ENCODE measurements at places on chromosomes 7 and 10.
A peak's percentile ranks its signal among the peaks of the same experiment; 100 is the strongest.

DNA sequence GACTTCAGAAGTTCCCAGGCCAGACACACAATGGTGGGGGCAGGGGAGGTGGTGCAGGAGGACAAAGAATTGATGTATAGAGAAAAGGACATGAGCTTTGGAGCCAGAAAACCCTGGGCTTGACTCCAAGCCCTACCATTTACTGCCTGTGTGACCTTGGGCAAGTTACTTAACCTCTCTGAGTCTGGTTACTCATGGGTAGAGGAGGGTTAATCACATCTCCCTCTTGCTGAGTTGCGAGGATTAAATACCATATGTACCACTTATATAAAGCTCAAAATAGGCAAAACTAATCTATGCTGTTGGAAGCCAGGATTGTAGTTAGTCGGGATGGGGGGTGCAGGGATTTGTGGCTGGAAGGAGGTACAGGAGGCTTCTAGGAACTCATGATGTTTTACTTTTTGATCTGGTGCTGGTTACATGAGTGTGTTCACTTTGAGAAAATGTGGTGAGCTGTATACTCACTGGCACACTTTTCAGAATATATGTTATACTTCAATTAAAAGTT, 106.8 kb downstream of the SLIT1 start:
- no peak for DNase-seq

DNA sequence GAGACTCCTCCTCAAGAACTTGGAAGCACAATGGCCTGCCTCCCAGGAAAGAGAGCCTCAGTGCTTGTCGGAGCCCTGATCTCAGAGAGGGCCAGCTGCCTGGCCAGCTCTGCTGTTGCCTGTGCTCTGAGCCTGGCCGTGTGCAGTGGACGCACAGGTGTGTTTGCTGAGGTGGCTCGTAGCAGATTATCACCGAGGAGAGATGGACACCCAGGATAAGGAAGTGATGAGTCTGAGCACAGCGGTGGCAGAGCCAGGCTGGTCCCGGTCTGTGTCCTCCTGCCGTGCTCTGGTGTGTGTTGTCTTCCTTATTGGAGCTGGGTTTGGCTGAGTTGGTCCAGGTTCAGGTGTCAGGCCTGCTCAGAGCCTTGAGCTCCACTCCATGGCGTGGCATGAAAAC, 208.5 kb downstream of the EBF3 start:
- no peak for DNase-seq

DNA sequence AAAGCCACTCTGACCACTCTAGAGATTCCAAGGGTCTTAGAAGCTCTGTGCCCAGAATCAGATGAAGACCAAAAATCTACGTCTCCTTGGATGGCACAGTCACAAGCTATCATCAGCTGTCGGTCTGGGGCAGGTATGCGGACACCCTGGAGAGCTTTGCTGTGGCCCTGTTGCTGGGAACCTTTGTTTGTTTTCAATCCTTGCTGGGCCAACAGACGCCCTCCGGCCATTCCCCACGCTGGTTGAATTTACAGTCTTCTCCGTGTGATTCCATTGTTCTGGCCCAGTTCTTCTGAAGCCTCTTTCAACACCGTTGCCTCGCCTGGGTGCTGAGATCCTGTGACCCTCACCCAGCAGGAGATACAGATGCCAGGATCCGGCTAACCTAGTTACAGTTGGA, 149.4 kb upstream of the PFKP start:
- DNase-seq: peak; percentile 16

DNA sequence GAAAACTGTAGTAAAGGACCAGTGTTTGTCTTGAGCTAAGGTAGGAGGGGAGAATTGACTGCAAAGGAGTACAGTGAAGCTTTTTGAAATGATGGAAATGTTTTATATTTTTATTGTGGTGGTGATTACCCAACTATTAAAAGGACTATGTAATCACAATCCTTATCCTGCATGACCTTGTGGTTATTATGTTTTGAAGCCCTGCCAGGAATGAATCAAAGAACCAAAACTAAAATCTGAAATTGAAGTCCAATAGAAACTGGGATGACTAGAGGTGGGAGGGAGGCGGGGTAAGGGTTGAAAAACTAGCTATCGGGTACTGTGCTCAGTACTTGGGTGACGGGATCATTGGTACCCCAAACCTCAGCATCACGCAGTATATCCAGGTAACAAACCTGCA, 8.2 kb downstream of the CCDC7 start:
- no peak for DNase-seq

GRCh38 chr7:116522247-116522646, 2.6 kb upstream of the CAV1 start:
- no peak for DNase-seq

DNA sequence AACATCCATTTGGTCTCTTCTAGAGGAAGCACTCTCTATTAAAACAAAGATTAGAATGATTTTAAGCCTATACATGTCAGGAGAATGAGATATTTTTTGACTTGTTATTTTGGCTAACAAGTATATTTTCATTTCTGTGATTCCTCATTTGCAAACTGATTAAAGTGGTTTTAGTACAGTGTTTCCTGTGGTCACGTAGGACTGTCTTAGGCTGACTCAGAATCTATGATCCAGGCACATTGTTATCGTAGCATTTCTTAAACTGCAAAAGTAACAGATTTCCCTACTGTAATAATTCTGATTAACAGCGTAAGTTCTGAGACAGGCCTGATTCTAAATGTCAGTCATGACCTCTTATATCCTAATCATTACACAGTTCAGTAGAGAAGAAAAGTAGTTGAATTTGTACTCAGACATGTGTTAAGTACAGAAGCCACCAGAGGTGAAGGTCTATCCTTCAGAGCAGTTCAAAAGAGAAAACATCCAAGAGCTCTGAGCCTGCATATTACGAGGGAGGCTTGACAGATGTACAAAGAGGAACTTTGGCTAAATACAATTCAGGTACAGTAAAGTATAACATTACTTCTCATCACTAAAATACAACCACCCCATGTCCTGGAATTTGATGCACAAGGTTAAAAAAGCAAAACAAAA, 124.1 kb upstream of the TEX47 start:
- no peak for DNase-seq

DNA sequence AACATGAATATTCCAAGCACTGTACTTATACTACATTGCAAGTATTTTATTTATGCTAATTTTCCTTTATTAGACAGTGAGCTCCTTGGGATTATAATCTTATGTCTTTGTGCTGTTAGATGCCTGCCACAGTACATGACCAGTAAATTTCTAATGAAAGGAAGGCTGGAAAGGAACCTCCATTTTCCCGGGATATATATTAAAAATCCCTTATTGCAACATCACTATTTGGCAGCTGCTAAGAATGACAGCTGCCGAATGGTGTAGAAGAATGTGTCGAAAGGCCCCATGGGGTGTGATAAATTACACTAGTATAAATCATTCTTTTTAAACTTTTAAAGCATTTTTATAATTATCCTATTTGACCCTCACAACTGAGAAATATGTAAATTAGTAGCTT, 59.1 kb downstream of the TFAM start:
- no peak for DNase-seq

DNA sequence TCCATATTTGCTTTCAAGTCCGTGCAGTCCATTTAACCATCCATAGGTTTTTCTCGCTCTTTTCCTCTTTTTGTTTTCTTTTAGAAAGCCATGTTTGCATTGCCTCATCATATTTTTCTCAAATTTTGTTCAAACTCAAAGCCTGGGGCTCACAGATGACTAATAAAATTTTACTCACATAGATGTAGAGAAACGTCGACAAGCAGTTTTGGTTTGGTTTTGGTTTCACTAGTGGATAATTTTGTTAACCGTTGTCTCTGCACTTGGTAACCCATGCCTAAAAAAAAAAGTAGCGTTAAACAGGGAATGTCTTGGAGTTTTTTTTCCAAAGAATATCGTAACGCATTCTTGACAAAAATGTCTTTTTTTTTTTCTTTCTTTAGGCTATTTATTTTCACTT, 344.2 kb upstream of the GALNT17 start:
- no peak for DNase-seq

DNA sequence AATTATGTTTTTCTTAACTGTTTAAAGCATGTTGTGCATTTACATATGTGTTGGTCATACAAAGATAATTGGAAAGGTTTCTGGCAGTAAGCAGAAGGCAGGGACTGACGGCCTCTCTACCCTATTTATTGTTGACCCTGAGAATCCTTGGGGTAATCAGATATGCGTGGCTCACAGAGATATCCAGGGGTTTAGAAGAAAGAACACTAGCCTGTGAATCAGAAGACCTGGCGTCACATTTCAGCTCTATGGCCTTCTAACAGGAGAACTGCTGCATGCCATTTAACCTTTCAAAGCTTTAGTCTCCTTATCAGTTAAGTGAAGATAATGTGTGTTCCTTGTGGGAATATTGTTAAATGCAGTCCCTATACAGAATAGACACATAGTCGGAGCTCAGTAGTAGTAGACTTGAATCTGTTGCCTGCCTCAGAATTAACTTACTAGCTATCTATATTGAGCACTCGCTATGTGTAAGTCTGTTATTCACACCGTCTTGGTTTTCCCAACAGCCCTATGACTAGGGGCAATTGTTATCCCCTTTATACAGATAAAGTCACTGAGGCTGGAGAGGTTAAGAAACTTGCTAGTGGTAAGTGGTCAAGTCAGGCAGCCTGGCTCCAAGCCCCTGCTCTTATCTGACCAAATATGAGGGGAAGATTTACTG, 129.6 kb upstream of the ANKRD1 start:
- DNase-seq: no peak

DNA sequence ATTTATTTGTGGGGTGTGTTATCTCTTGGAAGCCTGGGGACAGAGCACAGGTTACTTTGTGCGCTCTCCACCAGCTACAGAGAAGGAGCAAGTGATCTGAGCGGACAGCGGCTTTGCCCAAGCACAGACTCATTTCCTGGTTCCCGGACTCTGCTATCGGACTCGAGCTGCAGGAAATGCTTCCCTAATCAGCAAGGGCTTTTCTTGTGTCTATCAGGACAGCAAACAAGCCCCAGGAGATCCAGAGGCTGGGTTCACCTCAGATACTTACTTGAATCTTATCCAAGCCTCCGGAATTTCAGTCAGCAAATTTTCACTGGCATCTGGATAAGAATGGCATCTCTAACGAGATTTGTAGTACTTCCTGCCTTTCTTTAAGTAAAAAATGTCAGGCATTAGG, 27.8 kb downstream of the MRC1 start:
- no peak for DNase-seq

- DNase-seq: no peak
These were observed 72.9 kb downstream of the CDHR3 start for GRCh38 chr7:106036004-106036403.

GRCh38 chr10:121624836-121625486, 26.7 kb upstream of the FGFR2 start:
- no peak for DNase-seq

DNA sequence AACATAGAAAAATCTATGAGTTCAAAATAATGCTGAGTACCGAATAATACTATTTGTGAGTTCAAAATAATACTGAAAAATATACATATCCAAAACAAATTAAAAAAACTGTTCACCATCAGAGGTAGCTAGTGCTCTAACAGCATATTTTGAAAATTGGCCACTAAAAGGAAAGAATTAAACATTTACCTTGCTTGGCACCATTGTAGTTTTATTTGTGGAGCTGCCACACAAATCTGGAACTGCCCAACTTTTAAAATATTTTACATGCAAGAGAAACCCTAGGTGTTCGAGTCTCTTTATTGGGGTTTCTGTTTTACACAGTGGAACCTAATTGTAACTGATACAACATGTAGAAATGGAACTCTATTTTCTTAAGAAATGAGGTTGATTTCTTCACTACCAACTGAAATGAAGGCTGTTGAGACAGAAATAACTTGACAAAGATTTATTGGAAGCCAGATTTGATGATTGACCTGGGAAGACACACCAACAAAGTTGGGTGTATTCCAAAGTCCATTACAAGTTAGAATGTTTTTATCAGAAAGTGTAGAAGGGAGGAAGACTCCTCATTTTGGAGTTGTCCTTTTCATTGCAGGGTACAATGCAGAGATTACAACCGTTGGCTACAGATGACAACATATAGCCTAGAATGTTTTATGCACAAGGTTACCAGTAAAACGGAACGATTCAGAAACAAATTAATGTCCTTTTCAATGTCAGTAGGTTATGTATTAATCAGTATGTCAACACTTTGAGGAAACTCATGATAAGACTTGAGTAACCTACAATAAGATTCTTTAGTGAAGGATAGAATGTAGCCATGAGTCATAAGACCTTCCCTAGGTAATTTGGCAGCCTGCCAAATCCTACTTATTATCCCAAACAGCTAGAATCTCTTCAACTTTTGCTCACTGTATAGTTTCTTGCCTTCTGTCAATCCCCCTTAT, 73.8 kb upstream of the PAPSS2 start:
- no peak for DNase-seq

- DNase-seq: no peak
These were observed 19.0 kb downstream of the SMURF1 start for GRCh38 chr7:99124751-99125504.

GRCh38 chr10:23031318-23031717, 64.1 kb upstream of the MSRB2 start:
- no peak for DNase-seq

DNA sequence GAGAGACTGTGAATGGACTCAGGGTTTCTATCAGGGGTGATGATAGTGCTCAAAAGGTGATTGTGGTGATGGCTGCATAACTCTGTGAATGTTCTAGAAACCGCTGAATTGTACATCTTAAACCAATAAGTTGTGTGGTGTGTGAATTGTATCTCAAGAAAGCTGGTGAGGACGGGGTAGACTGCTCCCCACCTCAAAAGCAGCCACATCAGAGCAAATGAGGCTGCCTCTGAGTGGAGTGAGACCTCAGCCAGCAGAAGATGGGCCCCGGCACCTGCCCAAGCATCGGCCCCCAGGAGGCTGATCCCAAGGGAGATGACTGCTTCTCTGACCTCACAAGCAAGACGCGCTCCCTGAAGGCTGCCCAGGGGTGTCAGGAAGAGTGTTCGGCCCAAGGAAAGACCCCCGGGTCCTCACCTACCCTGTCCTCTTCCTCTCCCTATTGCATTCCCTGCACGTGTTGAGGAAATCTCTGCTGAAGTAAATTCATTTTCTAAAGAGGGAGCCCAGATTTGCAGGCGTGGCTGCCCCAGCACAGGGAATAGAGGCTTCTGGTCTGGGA, 279.3 kb upstream of the SHH start:
- DNase-seq: no peak

- peak; percentile 55 for DNase-seq
These were observed 757 bp upstream of the GRID1 start for GRCh38 chr10:86367152-86367951.

GRCh38 chr10:114561008-114561523, 97.0 kb downstream of the ABLIM1 start:
- no peak for DNase-seq

DNA sequence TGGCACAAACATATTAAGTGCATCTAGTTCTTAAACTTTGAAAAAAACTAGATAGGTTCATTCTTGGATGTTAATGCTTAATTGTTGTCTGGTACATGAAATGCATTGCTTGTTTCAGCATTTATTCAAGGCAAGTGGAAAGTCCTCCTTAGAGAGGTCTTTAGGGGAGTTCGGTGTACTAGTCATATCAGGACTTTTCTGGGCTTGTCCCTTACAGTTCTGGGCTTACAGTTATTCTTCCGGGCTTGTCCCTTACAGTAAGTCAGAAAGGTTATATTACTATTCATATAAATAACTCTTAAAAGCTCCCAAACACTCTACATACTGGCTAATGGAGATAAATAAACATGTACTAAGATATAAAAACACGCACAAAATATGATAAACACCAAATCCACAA, 61.6 kb upstream of the MRLN start:
- no peak for DNase-seq

GRCh38 chr10:132511121-132512051, 26.2 kb upstream of the INPP5A start:
- DNase-seq: no peak

All from midbrain (tissue), 1 donor.